SHP77 (cell line): ENCODE measurements at places on chromosomes 1 and 21.

DNA sequence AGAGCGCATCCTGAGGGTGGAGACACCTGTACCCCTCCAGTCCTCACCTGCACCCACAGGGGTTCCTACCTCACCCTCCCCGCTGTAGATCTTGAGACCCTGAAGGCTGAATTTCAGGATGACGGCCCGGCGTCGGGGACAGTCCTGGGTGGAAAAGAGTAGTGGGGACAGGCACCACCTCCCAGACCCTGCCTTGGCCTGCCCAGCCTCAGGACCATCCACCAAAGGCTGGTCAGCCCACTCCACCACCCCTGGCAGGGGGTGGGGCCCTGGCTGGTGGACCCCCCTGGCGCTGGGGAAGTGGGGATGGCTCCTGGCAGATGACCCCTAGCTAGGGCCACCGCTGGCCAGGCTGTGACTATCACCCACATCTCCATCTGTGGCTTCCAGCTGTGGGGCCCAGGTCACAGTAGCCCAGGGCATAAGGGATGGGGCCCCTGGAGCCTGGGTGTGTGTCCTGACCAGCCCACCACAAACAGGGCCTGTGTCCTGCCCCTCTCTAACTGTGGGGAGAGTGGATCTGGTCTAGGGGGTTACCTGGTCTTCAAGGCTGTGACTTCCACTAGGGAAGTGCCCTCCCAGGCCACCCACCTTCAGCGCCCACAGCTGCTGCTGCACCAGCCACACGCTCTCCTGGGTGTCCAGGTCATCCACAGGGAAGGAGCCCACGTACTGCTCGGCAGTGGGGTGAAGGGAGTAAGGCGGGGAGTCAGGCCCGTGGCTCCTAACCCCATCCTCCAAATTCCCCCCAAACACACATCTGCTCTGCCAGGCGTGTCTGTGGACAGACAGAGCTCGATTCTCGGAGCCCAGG, 5.4 kb downstream of the SH2D5 start:
- no peak for DNase-seq

GRCh38 chr1:32240140-32240951, 6.7 kb upstream of the FAM167B start:
- DNase-seq: peak; percentile 93

DNA sequence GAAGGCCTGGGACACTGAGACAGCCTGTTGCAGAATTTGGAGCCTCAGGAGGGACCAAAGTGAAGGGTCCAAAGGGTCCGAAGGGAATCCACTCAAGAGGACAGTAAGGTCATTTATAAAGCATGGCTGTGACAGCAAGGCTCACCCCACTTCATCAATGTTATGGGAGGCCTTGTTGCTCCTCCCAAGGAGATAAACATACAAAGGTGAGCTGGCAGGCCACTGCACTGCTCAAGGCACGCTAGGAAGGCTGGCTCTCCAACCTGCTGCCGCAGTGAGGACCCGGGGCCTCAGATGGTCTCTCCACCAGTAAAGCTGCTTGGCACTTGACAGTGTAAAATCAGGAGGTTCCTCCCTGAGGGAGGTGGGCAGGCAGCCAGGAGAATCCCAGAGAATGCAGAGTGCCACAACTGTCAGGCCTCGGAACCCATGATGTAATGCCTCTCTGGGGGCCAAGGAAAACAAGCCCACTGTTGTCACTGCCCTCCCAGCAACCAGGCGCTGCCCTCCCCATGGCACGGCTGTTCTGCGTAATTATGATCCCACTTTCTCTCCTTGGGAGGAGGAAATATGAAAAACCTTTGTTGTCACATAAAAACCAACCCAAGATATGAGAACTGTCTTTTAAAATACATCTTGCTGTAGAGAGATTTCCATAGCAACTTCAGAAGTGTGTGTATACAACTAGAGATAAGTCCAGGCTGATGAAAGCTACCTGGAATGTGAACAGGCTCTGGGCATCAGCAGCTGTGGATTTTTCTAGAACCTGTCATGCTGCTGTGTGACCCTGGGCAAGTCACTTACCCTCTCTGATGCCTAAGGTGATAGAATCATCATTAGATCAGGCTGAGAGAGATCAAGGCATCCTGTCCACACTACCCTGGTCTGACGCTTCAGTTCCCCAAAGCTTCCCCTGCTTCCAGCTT, 102.5 kb downstream of the KCNN3 start:
- peak; percentile 73 for DNase-seq

DNA sequence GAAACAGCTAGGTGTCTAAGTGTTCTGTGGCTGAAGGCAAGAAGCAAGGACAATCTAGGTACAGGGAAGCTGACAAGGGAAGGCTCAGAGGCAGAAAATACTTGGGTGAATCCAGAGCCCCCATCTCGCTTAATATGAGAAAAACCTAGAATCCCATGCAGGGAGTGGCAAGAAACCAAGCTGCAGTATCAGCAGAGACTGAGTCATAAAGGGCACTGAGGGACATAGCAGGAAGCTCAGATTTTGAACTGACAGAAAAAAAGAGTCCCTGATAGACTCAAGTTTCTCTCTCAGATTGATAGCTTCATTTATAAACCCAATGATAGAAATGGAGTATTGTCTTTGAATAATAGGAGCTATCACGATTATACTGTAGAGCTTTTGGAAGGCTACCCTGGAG, 77.3 kb upstream of the KCNJ15 start:
- no peak for DNase-seq

DNA sequence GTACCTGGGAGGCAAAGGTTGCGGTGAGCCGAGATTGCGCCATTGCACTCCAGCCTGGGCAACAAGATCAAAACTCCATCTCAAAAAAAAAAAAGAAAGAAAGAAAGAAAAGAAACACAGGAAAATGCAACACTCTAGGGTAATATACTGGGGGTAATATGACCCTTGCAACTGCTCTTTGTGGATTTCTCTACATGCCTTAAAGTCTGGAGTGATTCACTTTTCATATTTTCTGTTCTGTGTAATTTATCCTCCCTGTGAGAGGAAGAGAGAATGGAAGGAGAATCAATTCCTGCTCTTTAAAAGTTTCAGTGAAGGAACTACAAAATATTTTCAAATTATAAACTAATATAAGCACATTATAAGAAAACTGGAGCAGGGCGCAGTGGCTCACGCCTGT, 22.7 kb downstream of the RIT1 start:
- DNase-seq: no peak

DNA sequence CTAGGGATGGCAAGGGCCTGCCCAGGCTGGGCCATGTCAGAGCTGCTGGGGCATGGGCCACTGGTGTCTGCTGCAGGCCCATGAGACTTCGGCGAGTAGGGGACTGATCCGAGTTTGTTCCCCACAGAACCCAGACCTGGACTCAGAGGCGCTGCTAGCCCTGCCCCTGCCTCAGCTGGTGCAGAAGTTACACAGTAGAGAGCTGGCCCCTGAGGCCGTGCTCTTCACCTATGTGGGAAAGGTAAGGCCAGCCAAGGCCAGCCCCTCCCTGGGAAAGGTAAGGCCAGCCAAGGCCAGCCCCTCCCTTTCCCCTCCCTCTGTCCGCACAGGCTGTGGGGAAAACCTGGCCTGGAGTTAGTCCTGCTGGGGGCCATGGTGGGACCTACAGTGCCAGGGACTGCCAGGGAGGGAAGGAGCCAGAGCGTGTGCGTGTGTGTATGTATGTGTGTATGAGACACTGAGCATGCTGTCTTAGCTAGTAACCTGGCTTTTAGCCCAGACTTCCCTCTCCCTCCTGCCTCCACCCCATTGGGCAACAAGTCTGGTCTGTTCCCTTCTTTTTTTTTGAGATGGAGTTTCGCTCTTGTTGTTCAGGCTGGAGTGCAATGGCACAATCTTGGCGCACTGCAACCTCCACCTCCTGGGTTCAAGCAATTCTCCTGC, 8.0 kb downstream of the FAAH start:
- no peak for DNase-seq

DNA sequence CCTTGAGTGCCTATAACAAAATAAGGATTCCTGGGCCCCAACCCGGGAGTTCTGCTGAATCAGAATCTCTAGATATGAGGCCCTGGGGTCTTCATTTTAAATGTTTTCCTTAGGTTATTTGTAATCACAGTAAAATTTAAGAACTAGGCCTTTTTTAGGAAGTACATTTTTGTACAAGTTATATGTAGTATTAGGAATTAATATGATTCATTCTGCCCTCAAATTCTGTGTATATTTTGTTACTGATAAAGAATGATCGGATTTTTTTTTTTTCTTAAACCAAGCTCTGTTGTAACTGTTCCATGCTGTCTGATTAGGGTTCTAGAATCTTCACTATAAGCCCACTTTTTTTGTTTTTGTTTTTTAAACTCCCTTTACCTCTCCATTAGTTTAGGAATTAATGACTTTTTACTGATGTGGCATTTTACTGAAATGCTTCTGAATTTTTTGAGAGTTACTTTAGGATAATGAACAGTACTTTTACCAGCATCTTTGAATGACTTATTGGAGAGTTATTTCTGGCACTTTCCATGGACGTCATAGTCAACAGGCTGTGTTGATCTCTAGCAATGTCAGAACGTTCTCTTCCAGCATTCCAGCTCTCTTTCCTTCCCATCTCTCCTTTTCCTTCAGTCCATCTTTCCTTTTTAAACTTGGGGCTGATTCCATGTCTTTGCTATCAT, 48.3 kb downstream of the CLIC4 start:
- no peak for DNase-seq

DNA sequence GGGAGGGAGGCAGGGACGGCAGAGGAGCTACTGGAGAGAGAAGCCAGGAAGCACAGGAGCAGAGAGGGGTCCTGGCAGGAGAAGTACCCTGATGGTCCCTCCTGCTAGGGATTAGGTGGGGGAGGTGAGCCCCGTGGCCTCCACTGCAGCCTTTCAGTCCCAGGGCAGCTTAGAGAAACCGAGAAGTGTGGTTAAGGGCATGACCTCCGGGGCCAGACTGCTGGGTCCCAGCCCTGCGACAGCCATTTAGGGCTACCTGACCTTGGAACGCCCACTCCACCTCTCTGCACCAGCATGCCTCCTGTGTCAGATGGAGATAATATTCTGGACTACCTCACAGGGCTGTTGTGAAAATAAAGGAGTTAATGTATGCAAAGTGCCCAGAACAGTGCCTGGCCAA, 47.4 kb downstream of the KCNN3 start:
- no peak for DNase-seq

- no peak for DNase-seq
These were observed 10.0 kb upstream of the A3GALT2 start for GRCh38 chr1:33330906-33331305.

DNA sequence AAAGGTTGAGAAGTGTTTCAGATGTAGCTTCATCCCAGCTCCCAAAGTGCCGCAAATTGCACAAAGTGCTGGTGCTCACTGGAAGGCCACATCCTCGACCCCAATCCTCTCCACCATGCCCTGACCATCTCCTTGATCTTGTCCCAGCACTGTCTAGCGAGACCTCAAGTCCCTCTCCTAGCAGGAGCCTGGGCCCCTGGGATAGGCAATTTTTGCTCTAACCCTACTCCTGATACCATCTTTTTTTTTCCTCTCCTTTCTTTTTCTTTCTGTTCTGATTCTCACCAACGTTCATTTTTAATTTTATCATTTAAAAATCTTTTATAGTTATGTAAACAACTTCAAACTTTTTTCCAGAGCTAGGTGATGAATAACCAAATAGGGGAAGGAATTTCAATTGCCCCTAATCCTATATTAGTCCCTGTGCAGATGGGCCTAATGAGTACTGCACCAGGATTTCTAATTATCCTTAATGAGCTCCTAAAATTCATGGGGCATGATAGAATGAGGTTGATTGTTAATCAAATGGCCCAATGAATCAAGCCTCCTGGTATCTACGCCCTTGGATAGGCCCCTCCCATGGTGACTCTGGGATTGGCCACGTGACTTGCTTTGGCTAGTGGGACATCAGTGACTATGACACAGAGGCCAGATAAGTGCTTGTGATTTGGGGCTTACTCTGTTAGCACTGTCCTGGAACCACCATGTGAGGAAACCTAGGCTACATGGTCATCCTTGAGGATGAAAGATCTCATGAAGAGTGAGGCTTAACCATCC, 41.5 kb upstream of the TENT5B start:
- no peak for DNase-seq
